Lung (tissue), 17 donors: ENCODE measurements at places on chromosomes 2 and 18. TPM values are rescaled to one million over a fixed set of nuclear protein-coding genes. Genes with fewer than 3 reads are reported as not detected.

NYAP2 gene
- 1.6 TPM for total RNA-seq

AQP12B gene
- 0.15 TPM for total RNA-seq

SERPINB8 gene
- total RNA-seq = 5.7 TPM

EGR4 gene
- total RNA-seq = not detected

GRCh38 chr18:3075491-3075890 is 62.5 kb upstream of the LPIN2 start:
- DNase-seq = no peak
- H3K36me3 ChIP-seq = no peaks in the 10 kb centered on the region
- no peaks in the 10 kb centered on the region for H3K27me3 ChIP-seq
- no peak overlapping the region for H3K4me3 ChIP-seq
- no peak overlapping the region for H3K27ac ChIP-seq

DNA sequence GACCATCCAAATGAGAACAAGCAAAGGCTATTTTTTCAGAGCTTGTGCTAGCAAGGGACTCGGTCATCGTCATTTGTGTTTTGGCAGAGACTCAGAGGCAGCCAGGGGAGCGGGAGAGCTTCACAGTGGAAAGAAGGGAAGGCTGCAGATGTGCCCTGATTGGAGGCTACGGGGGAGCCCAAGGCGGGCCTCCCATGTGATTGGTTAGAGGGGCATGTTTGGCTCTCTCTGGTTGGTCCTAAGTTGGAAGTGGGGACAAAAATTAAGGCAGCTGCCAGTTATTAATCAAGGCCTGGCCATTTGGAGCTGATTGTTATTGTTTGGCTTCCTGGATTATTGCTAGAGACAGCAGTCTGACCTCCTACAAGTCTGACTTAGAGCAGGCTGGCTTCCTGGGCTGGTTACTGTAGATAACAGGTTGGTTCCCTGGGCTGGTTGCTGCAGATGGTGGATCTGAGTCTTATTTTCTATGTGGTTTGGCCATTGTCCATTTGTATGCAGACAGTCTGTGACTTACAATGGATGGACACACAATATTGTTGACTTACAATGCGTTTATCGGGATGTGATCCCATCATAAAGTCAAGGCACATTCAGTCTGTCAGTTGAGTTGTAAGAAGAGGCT is 5.9 kb downstream of the FER1L5 start:
- H3K27ac ChIP-seq = no peak overlapping the region
- H3K27me3 ChIP-seq = no peaks in the 10 kb centered on the region
- no peak overlapping the region for H3K4me3 ChIP-seq
- no peaks in the 10 kb centered on the region for H3K4me1 ChIP-seq
- DNase-seq = no peak
